ENCODE measurements at places on chromosomes 5 and 9.

- no peak for DNase-seq
These were observed 117.2 kb upstream of the TBCA start for GRCh38 chr5:77893225-77893860.

- no peak for DNase-seq
These were observed 92.8 kb upstream of the EPB41L4A start for GRCh38 chr5:112511920-112512319.

DNA sequence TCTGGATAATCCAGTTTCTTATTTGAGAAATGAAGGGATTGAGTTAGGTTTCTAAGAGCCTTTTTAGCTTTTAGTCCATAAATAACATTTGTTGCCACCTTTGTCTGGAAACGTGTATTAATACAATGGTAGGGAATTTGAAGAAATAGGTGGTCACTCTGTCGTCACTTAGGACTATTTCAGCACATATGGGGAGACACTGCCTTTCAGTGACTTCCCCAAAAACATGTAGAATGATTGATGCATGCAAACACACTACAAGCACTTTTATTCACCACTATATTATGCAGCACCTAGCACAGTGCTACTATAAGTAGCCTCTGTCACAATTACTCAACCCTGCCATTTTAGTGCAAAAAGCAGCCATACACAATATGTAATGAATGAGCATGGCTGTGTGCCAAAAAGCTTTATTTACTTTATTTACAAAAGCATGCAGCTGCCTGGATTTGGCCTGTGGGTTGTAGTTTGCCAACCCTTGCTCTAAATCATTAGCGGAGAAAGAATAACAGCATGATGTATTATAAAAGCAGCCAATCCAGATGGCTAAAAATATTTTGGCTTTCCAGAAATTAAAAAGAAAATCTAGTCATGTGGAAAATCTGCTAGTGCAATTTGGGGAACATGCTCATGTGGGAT lies 154.2 kb upstream of the HMHB1 start:
- no peak for DNase-seq

DNA sequence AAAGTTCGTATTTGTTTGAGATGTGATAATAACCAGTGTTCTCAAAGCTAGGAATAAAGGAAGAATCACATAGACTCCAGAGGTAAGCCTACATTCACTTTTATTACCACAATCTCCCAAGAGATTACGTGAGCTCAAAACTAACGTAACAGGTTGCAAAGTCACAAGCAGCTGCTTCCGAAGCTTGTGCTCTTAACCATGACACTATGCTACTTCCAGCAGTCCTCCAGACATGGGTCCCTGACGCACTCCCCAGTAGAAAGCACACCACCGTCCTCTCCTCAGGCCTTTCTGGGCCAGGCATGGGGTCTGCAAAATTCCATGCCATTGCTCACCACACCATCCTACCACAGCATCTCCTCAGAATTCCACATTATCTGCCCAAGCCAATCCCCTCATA lies 84.6 kb downstream of the PAX5 start:
- DNase-seq: no peak

- no peak for DNase-seq
These were observed 78.7 kb upstream of the ARAP3 start for GRCh38 chr5:141760753-141761152.

DNA sequence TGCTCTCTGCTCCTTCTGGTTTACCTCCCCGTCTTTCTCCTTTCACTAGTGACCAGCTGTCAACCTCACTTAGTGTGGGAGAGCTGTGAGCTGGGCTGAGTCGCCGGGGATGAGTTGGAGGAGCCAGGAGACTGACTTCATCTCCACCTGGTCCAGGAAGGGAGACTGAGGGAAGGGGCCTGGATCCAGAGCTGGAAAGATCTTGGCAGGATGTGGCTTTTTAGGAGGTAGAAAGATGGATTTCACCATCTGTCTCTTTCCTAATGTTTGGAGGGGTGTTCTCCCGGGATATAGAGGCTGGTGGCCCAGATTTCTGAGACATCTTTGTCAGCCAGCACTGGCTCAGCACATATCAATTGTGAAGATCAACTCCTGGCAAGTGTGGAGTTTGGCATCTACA lies 37.1 kb upstream of the TNC start:
- DNase-seq: no peak

- no peak for DNase-seq
These were observed 521.3 kb downstream of the EFNA5 start for GRCh38 chr5:107149243-107150005.

GRCh38 chr5:121144764-121145163 lies 680.7 kb downstream of the PRR16 start:
- DNase-seq: no peak

- no peak for DNase-seq
These were observed 420.0 kb downstream of the SEMA5A start for GRCh38 chr5:9125852-9126251.

DNA sequence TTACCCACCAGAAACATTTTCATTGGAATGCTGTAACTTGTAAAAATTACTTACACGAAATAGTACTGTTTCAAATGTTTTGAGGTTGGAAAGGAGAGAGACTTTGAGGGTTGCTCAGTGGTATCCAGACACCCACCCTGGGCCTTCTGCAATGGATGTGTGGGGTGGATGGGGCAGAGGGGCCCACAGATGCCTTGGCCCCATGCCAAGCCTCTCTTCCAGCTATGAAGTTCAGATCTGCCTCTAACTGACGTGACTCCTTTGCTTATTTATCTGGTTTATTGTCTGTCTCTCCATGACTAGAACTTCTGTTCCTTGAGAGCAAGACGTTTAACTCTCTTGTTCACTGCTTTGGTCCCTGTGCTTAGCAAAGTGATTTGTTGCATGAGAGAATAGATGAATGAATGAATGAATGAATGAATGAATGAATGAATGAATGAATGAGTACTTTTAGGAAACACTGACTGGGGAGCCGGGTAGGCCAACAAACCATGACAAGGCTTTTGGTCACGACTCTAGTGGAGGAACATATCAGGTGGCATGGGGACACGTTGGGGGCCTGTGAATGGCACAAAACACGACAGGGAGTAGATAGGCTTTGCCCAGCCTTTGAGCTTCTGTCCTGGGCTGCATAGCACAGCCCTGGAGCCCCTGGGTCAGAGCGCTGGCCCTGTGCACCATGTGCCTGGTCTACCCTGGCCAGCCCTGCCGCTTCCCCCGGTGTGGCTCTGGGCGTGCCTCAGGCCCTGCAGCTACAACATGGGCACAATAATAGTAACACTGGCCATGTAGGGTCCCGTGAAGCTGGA lies 31.8 kb downstream of the AK8 start:
- DNase-seq: no peak

- DNase-seq: no peak
These were observed 631.7 kb upstream of the CDH6 start for GRCh38 chr5:30561771-30562170.

GRCh38 chr5:16807547-16807864 lies 128.6 kb downstream of the MYO10 start:
- DNase-seq: no peak

DNA sequence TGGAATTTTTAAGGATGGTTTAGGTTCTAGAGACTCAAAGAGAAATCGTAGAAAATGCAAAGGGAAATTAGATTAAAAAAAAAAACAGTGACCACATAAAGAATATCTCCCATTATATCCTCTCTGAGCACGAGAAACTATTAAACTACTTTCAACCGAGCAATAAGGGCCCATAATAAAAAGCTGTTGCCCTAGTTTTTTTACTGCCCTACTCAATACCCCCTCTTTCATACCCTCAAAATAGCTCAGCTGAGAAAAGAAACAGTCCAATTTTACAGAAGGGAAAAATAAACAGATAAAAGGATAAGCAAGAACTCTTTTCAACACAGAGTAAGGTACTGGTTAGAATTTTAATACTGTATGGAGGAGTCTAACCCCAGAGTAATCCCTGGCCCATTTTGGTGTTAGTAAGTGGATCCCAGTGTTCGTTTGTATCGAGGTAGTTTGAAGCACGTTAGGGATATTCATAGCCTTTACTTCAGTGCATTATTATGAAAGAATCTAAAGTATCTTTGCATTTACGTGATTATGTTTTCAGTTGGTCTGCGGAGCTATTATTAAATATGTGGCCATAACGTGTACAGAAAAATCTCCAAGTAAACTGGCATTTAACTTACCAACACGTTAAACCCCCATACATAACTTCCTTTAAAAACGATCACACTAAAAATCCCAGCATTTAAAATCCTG lies 980 bp upstream of the RHOBTB3 start:
- DNase-seq: no peak

- peak; percentile 84 for DNase-seq
These were observed 3.8 kb upstream of the NPDC1 start for GRCh38 chr9:137049544-137050449.

GRCh38 chr5:14004598-14005394 lies 60.3 kb upstream of the DNAH5 start:
- DNase-seq: no peak

DNA sequence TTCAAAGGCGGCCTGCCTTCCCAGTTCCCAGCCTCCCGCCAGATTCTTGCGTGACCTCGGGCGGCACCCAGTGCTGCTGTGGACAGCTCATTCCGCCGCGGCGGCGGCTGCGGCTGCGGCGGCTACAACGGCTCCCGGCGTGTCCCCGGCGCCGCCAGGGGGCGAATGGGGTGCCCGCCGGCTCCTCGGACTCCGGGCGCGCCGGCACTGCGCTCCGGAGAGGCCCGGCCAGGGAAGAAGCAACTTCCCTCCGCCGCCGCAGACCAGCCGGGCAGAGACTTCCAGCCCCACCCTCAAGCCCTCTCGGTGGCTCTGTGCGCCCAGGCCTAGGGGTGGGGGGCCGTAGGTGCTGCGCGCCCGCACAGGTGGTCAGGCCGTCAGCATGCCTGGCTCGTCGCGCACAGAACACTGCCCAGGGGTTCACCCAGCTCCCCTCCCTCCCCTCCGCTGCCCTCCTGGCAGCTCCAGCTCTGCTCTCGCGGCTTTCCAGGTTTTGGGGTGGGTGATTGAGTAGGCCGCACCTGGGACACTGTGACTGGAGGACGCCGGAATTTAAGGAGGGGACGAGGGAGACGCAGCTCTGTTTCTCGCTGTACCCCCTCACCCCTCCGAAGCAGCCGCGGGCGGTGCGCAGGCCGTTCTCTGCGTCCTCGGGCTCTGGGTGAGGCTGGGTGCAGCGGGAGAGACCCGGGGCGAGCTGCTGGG lies 20.2 kb downstream of the IGIP start:
- DNase-seq: peak; percentile 71

- DNase-seq: no peak
These were observed 29.9 kb upstream of the NKD2 start for GRCh38 chr5:978693-979092.

DNA sequence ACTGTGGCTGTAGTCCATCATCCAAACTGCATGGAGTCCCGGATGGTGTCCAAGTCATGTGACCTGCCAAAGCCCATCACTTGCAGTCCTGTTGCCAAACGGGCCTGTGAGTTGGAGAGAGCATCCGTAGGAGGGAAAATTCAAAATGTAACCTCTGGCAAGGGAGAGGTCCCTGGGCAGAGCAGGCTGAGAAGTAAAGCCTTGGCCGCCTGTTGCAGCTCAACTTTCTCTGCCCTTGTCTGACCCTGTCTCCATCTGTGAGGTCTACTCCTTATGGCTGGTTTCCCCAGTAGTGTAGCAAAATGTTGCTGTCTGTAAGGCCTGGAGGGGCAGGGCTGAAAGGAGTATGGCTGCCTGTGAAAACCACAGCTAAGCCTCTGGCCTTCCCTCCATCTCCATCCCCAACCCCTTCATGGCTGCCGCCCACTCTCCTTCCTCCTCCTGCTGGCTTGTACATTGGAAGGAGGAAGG lies 163.5 kb downstream of the SEMA6A start:
- no peak for DNase-seq

DNA sequence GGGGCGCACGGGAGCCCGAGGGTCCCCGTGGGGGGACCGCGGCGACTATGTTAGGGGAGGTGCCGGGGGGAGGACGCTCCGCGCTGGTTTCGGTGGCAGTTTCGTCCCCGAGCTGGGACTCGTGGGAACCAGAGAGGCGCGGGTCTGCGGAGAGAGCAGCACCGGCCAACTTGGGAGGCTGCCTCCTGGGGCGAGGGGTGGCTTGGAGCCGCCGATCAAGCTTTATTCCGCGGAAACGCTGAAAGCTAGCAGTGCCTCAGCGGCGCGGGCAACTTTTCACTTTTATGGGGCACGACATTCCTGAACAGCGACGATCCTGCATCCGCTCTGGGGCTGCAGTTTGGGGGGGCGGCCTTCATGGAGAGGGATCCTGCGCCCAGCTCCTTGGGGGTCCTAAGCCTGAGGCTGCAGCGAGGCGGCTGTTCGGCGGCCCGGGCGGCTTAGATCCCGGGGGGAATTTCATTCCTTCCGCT lies 369 bp downstream of the OCLN start:
- peak; percentile 69 for DNase-seq

DNA sequence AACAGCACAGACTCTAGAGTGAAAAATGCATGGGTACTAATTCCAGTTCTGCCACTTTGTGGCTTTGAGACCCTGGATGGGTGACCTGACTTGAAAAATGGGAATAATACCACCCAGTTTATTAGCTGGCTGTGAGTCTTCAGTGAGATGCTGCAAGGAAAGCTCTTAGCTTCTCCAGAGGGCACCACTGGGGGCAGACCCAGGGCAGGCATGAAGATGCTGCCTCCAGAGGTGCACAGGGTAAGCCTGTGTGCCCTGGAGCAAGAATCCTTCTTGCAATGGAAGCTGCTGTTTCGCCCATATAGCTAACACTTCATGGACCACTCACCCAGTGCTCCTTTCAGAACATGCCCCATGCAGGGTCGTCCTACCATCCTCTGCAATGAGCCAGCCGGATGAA lies 75.7 kb downstream of the C5orf15 start:
- no peak for DNase-seq

DNA sequence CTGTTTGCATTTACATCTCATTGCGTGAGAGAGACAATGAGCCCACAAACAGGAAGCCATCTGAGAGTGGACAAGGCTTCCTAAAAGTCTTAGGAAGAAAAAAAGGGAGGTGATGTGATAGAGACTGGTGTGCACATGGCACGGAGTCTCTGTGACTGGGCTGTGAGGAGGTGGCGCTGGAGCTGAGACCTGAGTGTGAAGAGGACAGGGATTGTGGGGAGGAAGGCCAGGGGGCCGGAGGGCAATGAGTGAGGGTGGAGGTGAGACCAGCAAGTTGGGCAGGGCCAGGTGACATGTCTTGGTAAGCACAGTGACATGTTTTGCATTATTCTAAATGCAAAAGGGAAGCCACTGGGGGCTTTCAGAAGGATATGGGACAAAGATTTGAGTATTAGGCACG lies 45.0 kb downstream of the TSPAN17 start:
- no peak for DNase-seq

- DNase-seq: no peak
These were observed 412.9 kb downstream of the ZSWIM6 start for GRCh38 chr5:61744690-61745619.

- DNase-seq: no peak
These were observed 820 bp upstream of the NFX1 start for GRCh38 chr9:33289496-33289895.

GRCh38 chr5:75260708-75261107 lies 24.0 kb upstream of the ANKRD31 start:
- no peak for DNase-seq

DNA sequence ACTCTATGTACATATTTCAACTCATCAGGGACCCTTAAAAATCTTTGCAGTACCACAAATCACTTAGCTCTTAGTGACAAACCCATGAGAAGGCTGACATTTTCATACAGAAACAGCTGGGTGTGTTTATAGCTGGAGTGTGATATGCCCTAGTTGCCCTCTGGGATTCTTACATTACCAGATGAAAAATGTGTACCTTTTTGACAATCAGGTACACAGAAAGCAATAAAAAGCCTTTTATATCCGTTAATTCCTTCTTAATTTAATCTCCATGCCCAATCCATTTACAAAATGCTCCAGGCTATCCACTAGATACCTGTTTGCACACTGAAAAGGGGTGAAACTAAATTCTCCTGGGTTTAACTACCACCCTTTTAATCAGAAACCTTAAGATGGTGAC lies 222.9 kb downstream of the KIAA0825 start:
- DNase-seq: no peak
